ENCODE measurements at places on chromosomes 16 and 17. TPM values are rescaled to one million over a fixed set of nuclear protein-coding genes. Genes with fewer than 3 reads are reported as not detected.

The APOBR gene
- total RNA-seq = 0.04 TPM

The MARVELD3 gene
- total RNA-seq = 9.2 TPM

The PYDC1 gene
- not detected for total RNA-seq

The TPSG1 gene
- total RNA-seq = not detected

The ASB16 gene
- total RNA-seq = not detected

The PPL gene
- 51.1 TPM for total RNA-seq

The SDR42E2 gene
- total RNA-seq = not detected

The POLR3K gene
- total RNA-seq = 2.7 TPM

The ABCC11 gene
- total RNA-seq = 0.04 TPM

The SPATA32 gene
- not detected for total RNA-seq

The ABCC12 gene
- not detected for total RNA-seq

The RASD1 gene
- total RNA-seq = 0.16 TPM

The HOXB3 gene
- not detected for total RNA-seq

The SPNS3 gene
- 0.04 TPM for total RNA-seq

The EIF4A3 gene
- total RNA-seq = 100 TPM

The TAC4 gene
- total RNA-seq = not detected

The HOXB6 gene
- 0.08 TPM for total RNA-seq

The MYH1 gene
- not detected for total RNA-seq

The FBXW10 gene
- not detected for total RNA-seq

The BEAN1 gene
- 0.04 TPM for total RNA-seq

The MIEN1 gene
- 45.8 TPM for total RNA-seq

The FBXO39 gene
- total RNA-seq = 9.3 TPM

The C16orf92 gene
- not detected for total RNA-seq

The AURKB gene
- total RNA-seq = 21.2 TPM

The PHKB gene
- 31.4 TPM for total RNA-seq

The CD300LB gene
- total RNA-seq = not detected

The CEP295NL gene
- total RNA-seq = not detected

The CBFA2T3 gene
- 0.11 TPM for total RNA-seq

The NPIPA5 gene
- 1.2 TPM for total RNA-seq

The MT1E gene
- 18.8 TPM for total RNA-seq

The CDK5R1 gene
- total RNA-seq = 5.6 TPM

Measured in hair follicular keratinocyte (primary cell).